ENCODE measurements at places on chromosomes 1 and 21. TPM values are rescaled to one million over a fixed set of nuclear protein-coding genes. Genes with fewer than 3 reads are reported as not detected.

The LCK gene
- total RNA-seq: not detected

The ZNF648 gene
- not detected for total RNA-seq

The KLHDC8A gene
- total RNA-seq: 1.3 TPM

The PALMD gene
- 56.9 TPM for total RNA-seq

The LRRC71 gene
- total RNA-seq: not detected

DNA sequence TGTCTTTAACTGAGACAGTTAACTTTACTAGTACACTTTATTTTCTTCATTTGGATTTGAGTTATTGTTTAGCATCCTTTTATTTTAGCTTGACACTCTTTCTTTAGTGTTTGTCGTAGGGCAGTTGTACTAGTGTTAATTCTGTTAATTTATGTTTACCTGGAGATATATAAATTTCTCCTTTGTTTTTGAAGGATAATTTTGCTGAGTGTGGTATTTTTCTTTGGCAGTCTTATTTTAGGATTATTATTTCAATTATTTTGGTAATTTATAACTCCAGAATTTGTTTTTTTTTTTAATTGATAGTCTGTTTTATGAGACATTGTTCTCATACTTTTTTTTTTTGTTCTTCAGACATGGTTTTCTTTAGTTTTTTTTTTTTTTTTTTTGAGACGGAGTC, 73.8 kb upstream of the CHODL start:
- DNase-seq: no peak

- no peak for DNase-seq
Observed at GRCh38 chr1:25971066-25971810, 26.6 kb downstream of the PAFAH2 start.

Measured in G401 (cell line).